Adipocyte (in vitro differentiated cells): ENCODE measurements at places on chromosomes 11 and 22.

DNA sequence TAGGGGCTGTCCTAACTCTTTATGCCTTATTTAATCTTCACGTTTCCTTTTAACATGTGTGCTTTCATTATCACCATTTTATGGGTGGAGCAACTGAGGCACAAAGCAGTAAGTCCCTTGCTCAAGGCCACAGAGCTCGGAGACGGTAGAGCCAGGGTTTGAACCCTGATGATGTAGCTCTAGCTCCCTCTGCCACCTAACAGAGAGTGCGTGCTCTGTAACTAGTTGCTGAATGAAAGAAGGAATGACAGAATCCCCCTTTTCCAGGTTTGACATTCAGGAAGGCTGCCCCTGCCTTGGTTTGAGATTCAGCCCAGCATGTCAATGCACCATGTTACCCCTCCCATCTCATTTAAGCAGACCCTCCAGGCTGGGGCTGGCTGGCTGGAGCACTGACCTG is 193.3 kb upstream of the NAV2 start:
- no peak for DNase-seq

DNA sequence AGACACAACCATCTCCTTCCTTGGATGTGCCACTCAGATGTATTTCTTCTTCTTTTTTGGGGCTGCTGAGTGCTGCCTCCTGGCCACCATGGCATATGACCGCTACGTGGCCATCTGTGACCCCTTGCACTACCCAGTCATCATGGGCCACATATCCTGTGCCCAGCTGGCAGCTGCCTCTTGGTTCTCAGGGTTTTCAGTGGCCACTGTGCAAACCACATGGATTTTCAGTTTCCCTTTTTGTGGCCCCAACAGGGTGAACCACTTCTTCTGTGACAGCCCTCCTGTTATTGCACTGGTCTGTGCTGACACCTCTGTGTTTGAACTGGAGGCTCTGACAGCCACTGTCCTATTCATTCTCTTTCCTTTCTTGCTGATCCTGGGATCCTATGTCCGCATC is 489 bp downstream of the OR10A4 start:
- DNase-seq, result no peak

DNA sequence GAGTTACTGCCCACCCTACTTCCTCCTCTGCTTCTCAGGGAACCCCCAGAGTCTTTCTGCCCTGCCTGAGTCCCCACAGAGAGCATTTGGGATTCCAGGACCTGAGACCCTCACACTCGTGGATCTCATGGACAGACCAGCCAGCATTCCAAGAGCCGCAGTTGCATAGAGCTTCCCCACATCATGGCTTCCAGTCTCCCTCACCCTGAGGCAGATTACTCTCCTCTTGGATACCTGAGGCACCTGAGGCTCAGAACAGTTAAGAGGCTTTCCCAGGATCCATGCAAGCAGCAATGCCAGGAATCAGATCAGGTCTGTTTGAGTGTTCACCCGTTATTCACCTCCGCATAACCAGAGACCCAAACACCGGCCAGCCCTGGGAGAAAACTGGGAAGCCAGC is 102.2 kb downstream of the TRIM29 start:
- no peak for DNase-seq

DNA sequence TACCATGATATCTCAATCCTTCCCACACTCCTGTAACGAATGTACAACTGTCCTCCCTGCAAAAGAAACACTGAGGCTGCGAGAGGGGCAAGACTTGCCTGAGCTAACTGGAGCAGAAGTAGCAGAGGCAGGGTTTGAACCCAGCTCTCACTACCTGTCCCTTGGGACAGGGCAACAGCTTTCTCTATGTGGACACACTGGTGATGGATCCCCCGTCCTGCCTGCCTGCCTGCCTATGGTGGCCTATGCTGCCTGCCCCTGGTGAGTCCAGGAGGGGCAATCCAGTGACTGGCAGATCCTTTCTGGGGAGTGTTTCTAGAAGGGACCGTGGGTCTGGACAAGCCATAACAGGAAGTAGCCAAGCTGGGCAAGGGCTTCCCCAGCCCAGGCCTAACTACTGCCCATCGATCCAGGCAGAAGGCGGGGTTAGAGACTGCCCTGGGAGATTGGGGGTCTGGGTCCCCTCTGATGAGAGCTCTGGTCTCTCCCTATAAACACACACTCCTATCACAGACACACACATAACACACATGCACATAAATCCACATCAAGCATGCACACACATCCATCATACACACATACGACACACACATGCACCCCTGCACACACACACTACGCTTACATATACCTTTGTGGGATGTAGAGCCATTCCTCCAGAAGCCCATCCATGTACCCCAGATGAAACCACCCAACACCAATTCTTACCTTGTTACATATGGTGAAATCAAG is 1.1 kb upstream of the EMID1 start:
- DNase-seq, result no peak

DNA sequence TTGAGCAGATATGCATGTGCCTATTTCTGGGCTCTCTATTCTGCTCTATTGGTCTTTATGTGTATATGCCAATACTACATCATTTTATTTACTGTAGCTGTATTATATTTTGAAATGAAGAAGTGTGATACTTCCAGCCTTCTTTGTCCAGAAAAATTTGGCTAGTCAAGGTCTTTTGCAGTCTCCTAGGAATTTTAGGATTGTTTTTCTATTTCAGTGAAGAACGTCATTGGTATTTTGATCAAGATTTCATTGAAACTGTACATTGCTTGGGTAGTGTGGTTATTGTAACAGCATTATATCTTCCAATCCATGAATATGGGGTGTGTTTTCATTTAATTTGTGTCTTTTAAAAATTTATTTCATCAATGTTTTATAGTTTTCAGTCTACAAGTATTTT is 400.3 kb downstream of the AASDHPPT start:
- DNase-seq, result peak; percentile 48

- DNase-seq, result no peak
Measured at GRCh38 chr11:32508780-32509179, 73.4 kb upstream of the WT1 start.

- no peak for DNase-seq
Measured at GRCh38 chr11:90700789-90701439, 478.1 kb upstream of the CHORDC1 start.

- DNase-seq, result no peak
Measured at GRCh38 chr11:35852056-35852455, 91.8 kb upstream of the LDLRAD3 start.

DNA sequence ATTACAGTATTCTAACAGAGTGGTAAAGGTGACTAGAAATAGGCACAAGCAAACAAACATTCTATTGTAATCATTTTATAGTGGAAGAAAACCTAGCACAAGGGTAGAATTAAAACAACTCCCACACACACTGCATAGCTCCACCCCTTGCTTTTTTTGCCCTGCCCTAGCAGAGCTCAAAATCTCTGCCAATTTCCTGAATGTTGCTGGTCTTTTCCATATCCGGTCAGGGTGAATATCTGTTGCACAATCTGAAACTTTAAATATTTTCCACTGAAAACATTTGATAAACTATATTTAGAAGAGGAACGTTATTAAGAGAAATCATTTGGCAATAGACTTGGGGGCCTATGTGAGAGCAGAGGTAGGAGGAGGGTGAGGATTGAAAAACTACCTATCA is 2.7 kb downstream of the SPA17 start:
- DNase-seq, result peak; percentile 41

GRCh38 chr11:62508336-62509058 is 38.1 kb downstream of the AHNAK start:
- peak; percentile 89 for DNase-seq

GRCh38 chr11:71551711-71552110 is 3.5 kb downstream of the KRTAP5-9 start:
- peak; percentile 1 for DNase-seq
